Activated naive CD4-positive, alpha-beta T cell treated with anti-CD3 and anti-CD28 coated beads, Interleukin-2, amount 50 U/mL, for 72 hours (primary cell): ENCODE measurements at places on chromosomes 2 and 18.
A peak's percentile ranks its signal among the peaks of the same experiment; 100 is the strongest.

DNA sequence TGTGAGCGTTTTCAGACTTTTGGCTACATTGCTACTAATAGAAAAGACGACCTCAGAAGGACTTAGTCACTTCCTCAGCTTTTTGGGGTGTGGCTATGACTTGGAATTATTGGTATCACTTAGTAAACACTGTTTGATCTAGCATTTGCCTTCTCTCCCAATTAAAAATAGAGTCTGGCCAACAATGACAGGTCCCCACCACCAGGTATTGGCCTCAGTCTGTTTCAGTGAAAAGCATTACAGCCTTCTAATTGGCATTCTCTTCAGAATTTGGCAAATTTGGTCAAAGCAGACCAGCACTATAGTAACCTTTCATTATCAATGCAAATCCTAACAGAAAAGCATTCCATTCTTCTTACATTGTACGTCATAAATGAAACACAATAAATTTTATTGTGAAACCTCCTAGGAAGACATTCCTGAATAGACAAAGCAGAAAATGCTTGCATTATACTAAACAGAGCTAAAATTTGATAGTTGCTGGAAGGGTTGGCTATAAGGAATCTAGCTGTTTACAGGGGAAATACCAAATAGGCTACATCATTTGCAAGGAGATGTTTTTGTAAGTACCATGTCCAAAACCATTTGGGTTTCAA is 613.9 kb downstream of the IRS1 start:
- no peak for DNase-seq

- no peak for DNase-seq
Observed at GRCh38 chr2:160445673-160446072, 47.9 kb downstream of the RBMS1 start.

GRCh38 chr2:239579081-239579480 is 178.3 kb upstream of the HDAC4 start:
- no peak for DNase-seq

GRCh38 chr18:35141567-35142274 is 99.1 kb upstream of the ZNF397 start:
- DNase-seq: no peak

- no peak for DNase-seq
Observed at GRCh38 chr2:64329848-64330247, 124.1 kb upstream of the LGALSL start.

GRCh38 chr2:236164201-236164924 is 3.8 kb downstream of the GBX2 start:
- DNase-seq: peak; percentile 21

- DNase-seq: no peak
Observed at GRCh38 chr2:215003001-215003400, 135.4 kb downstream of the ABCA12 start.

- no peak for DNase-seq
Observed at GRCh38 chr2:109164739-109165221, 35.8 kb downstream of the SH3RF3 start.

DNA sequence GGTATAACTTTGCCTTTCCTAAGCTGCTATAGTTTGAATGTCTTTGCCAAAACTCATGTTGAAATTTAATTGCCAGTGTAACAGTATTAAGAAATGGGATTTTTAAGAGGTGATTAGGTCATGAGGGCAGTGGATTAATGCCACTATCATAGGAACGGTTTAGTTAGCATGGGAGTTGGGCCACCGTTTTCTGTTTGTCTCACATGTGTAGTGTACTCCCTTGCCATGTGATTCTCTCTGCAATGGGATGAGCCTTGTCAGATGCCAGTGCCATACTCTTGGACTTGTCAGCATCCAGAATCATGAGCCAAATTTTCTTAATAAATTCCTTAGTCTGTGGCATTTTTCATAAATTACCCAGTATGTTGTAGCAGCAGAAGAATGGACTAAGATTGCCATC is 388.9 kb upstream of the RGPD4 start:
- no peak for DNase-seq

DNA sequence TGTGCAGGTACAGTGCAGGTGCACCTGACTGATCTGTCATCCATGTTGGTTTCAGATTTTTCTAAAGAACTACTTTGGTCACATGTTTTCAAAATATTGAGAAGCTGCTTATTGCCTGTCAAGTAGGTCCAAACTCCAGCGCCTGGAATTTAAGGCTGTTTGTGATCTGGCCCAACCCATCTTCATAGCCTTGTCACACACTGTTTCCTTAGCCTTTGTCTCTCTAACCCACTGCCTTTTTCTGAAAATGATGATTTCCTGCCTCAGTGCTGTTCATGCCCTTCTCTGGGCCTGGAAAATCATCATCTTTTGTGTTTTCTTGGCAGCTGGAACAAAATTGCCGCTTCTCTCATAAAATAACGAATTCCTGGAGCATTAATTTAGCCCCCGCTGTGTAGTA is 7.2 kb downstream of the LIMS1 start:
- no peak for DNase-seq

GRCh38 chr2:198000417-198000816 is 196.0 kb downstream of the PLCL1 start:
- DNase-seq: no peak

DNA sequence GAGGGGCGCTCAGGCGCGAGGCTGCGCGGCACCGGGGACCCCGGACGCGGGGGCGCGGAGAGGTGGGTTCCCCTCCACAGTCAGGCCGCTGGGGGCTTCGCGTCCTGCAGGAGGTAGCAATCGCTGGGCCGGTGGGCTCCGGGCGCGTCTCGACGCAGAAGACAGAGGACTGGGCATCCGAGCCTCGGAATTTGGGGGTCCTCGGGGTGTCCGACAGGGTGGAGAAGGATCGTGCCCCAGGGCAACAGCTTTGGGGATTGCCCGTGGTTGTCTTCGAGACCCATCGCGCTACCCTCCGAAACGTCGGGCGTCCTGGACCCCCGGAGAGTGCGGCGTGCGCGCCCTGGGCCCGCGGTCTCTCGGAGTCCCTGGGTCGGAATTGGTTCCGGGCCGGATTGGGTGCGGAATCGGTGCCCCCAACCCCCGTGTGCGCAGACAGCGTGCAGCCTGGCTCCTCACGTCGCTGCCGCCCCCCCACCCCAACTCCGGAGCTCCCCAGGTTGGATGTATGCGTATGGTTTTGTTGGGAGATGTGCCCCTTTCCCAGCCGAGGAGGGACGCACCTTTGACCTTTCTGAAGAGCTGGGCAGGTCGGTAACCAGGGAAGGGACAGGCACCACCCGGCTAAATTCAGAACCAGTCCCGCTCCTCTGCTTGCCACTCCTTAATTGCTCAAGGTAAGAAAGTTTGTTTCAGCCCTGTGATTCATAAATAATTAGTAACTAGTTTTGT is 750 bp downstream of the NPAS2 start:
- no peak for DNase-seq

DNA sequence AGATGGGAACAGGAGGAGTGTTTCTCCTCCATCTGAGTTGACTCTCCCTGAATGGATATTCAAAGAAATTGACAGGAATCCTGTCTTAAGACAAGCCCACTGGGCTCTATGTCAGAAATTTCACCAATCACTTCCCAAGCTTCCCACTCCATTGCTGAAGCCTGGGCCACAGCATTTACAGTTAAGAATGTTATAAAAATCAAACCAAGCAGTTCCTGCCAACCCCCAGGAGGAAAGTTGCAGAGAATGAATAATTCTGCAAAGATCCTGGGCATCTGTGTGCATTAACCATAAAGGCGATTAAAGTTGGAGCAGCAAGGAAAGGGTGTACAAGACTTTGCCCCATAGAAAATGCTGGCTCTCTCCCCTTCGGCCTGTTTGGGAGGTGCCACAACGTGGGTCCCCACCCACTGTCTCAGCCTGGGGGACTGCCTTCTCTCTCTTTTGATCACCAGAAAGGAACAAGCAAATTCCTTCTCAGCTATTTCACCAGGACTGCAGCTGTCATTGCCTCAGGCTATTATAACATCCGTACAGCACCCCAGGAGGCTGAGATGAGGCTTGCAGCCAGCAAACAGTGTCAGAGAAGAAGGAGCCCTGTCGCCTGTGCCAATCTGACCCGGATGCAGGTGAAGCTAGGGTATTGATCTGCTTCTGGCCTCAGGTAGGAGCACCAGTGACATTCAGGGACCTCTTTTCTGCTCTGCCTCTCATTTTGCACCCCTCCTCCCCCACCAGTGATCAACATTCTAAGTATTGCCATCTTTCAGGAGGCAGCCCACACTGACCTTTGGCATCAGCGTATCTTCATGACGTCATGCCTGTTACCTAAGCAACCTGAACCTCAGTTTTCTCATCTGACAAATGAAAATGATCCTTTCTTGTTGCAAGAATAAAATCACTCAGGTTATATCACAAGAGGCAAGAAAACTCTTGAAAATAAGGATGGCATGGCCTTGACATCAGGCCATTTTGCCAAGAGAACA is 219.0 kb downstream of the SH3BP4 start:
- DNase-seq: no peak

DNA sequence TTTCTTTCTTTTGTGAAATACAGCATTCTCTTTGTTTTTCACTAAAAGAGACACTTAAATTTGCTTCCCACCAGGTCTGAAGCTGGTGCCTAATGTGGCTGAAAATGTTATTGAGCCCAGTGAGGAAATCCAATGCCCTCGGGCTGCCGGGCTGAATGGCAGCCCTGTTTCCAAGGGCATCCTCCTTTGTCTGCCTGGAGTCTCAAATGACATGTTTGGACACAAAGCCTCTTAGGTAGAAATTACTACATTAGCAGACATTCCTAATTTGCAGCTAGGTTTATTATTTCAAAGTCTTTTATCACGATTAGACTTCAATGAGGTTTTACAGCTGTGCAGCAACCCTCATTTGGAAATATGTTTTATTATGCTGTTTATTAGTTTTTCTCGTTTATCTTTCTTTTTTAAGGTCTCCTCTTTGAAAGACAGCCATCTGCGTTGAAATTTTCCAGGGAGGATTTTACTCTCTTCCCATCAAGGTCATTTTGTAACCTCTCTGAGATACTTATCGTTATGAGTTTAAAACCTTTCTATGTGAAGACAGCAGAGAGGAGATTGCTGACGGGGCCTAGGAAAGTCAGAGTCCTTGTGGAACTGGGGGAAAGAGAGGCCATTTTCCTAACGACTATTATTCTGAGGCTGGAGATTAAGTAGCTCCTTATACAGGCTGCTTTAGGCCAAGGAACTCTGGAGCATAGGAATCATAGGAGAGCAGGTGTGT is 59.0 kb upstream of the ZNF532 start:
- DNase-seq: no peak

DNA sequence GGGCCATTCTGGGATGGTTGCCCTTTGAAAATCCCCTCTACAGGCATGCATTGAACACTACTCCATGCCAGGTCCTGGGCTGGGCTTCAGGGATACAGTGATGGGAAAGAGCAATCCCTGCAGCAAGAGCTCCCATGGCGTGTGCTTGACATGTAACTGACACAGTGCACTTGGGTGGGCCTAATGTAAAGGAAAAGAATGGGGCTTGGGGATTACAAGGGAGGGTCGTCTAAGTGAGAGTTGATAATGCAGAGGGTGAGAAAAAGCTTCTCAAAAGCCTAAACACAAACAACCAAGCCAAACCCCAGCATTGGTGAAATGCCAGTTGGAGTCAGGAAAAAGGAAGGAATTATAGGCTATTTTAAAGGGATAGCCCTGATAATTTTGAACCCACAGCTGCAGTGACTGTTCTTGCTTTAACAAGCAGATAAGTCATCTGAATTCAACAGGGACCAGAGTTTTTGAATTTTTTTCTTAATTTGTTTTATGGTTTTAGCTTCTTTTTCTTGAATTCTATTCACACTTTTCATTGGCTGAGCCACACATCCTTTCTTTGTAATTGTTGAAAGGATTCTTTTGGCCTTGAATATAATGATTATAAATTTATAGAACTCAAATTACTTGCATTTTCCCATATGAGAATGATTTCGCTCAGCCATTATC is 308.7 kb downstream of the LPIN1 start:
- DNase-seq: no peak

- peak; percentile 21 for DNase-seq
Observed at GRCh38 chr18:12990123-12990475, 1.1 kb upstream of the CEP192 start.

- DNase-seq: no peak
Observed at GRCh38 chr2:80530442-80531064, 226.0 kb upstream of the LRRTM1 start.

GRCh38 chr2:37742286-37742685 is 70.8 kb upstream of the CDC42EP3 start:
- no peak for DNase-seq

- no peak for DNase-seq
Observed at GRCh38 chr2:189268763-189269162, 89.2 kb upstream of the COL5A2 start.

DNA sequence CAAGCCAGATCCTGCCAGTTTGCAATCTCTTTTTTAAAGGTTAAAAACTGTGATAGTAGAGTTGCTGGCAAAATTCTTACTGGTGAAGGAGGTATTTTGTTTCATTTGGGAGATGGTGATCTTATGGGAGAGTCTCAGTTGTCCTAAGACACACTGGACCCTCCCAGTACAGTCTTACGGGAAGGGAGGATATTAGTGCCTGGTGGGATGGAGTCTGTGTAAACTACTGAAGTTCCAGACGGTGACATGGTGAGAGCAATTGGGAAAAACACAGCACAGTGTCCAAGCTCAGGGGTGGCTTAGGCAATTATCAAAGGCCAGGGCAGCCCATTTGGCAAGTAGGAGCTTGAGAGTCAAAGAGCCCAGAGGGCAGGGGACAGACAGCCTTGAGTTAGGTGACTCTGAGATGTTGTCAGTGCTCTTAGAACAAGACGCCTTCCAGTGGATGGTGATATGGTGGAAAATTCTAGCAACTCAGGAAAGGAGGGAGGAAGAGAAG is 143.7 kb upstream of the CCDC68 start:
- DNase-seq: no peak

- DNase-seq: no peak
Observed at GRCh38 chr2:113157897-113158753, 15.6 kb upstream of the PSD4 start.

- DNase-seq: no peak
Observed at GRCh38 chr2:175575346-175576258, 394.1 kb upstream of the ATP5MC3 start.

GRCh38 chr18:55737266-55737665 is 149.3 kb upstream of the TCF4 start:
- no peak for DNase-seq

DNA sequence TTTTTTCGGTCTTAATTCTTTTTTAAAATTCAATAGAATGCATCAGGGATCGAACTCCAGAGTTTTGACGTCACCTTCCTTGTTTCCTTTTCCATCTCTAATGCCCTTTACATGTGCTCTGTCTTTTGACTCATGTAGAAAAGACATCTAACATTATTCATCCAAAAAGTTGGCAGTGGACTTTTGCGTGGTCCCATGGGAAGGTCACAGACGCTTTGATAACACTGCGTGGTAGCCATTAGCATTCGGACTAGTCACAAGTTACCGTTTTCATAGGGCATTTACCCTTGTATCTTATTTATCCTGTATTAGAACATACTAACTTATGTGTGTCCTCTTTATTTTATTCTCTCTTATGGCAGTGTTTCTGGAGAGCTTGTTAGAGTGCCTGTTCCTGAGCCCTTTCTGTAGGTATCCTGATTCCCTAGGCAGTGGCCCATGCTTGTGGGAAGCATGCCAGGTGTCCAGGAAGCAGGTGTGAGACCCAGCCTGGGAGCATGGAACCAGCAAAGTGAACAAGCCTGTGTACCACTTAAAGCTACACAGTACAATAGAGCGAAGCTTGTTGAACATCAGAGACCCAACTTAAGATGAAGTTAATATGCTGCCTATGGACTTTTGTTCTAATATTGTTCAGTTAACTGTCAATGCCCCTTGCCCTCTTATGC is 73.6 kb upstream of the RBM44 start:
- DNase-seq: no peak

- no peak for DNase-seq
Observed at GRCh38 chr18:75612456-75612855, 185.0 kb upstream of the SMIM21 start.
